Gastrocnemius medialis (tissue), 4 donors: ENCODE measurements at places on chromosomes 3 and 15. TPM values are rescaled to one million over a fixed set of nuclear protein-coding genes. Genes with fewer than 3 reads are reported as not detected.

The GABRA5 gene
- total RNA-seq, result not detected

The RASGRP1 gene
- total RNA-seq, result not detected

The ADGRG7 gene
- total RNA-seq, result not detected

The CHRFAM7A gene
- total RNA-seq, result 8.5 TPM

The CLSTN2 gene
- total RNA-seq, result 3.6 TPM

The PYDC2 gene
- total RNA-seq, result not detected

The NR1I2 gene
- total RNA-seq, result 0.17 TPM

The VIPR1 gene
- total RNA-seq, result 2.8 TPM

The ANKRD63 gene
- total RNA-seq, result not detected

The CLDN11 gene
- 1.9 TPM for total RNA-seq

The CHRNA7 gene
- 0.65 TPM for total RNA-seq

The TLR9 gene
- total RNA-seq, result not detected

The KLF15 gene
- 75.1 TPM for total RNA-seq

The SEMA6D gene
- 2.3 TPM for total RNA-seq

The CLCN2 gene
- 1.2 TPM for total RNA-seq

The BNC1 gene
- total RNA-seq, result 0.10 TPM

The SLC6A11 gene
- not detected for total RNA-seq

The LRRIQ4 gene
- 0.13 TPM for total RNA-seq

The GREM1 gene
- total RNA-seq, result 0.31 TPM

The CHRNA3 gene
- total RNA-seq, result 0.11 TPM

The ITIH1 gene
- total RNA-seq, result not detected

The RASL12 gene
- 7.1 TPM for total RNA-seq

The PPP1R14D gene
- total RNA-seq, result not detected

The SLC38A3 gene
- total RNA-seq, result 8.9 TPM

The SH3GL3 gene
- not detected for total RNA-seq
